ENCODE measurements at places on chromosomes 16 and 17.

GRCh38 chr17:45137561-45138305 is 2.2 kb downstream of the ACBD4 start:
- no peak for DNase-seq

GRCh38 chr17:78211032-78211431 is 3.0 kb upstream of the BIRC5 start:
- DNase-seq = no peak

- DNase-seq = no peak
These were observed 40.6 kb downstream of the LGALS9 start for GRCh38 chr17:27671591-27671910.

- DNase-seq = no peak
These were observed 46.0 kb upstream of the NF1 start for GRCh38 chr17:31048780-31049179.

GRCh38 chr17:80722661-80723060 is 178.0 kb downstream of the RPTOR start:
- no peak for DNase-seq

DNA sequence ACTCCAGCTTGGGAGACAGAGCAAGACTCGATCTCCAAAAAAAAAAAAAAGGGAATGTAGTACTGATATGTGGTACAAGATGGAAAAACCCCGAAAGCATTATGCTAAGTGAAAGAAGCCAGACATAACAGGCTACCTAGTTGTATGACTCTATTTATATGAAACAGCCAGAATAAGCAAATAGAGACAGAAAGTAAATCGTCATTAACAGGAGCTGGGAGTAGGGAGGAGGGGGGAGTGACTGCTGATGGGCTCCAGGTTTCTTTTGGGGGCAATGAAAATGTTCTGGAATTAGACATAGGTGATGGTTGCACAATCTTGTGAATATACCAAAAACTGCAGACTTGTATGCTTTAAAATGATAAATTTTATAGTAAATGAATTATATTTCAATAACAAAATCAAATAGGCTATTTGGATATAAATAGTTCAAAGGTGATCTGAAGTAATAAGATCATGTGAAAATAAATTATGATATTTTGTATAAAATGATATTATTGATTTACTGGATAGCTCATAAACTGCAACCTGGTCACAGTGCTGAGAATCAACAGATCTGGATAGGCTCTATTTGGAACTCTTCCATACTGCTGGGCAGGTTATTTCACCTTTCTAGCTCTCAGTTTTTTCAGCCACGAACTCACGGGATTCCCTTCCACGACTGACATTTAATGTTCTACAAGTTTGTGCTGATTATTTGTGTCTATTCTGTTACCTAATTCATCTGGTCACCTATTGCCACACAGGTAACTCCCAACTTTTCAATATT is 27.1 kb downstream of the ZNF652 start:
- DNase-seq = no peak

- DNase-seq = no peak
These were observed 25.5 kb downstream of the TMEM92 start for GRCh38 chr17:50299776-50300175.

Data from pulmonary artery endothelial cell (primary cell).